ENCODE measurements at places on chromosomes 2 and 18.

DNA sequence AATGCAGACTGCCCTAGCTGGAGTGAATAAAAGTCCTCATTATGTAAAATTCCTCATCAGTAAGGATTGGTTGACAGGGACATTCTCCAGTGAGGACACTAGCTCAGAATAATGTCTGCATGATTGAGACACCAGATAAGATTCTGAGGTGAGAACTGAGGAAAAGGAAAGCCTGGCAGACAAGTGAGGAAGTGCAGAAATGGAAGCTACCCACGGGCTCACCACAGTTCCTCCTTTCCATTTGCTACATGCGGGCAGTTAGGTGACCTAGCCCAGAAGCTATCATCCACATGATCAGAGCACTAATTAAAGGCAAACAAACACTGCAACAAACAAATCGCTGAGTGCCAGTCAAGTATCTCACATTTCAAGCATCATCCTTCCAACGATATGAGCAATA is 27.7 kb downstream of the NETO1 start:
- DNase-seq: no peak

- no peak for DNase-seq
Measured at GRCh38 chr2:15745350-15745749, 153.7 kb downstream of the DDX1 start.

- no peak for DNase-seq
Measured at GRCh38 chr2:122203523-122203922, 448.1 kb downstream of the TSN start.

DNA sequence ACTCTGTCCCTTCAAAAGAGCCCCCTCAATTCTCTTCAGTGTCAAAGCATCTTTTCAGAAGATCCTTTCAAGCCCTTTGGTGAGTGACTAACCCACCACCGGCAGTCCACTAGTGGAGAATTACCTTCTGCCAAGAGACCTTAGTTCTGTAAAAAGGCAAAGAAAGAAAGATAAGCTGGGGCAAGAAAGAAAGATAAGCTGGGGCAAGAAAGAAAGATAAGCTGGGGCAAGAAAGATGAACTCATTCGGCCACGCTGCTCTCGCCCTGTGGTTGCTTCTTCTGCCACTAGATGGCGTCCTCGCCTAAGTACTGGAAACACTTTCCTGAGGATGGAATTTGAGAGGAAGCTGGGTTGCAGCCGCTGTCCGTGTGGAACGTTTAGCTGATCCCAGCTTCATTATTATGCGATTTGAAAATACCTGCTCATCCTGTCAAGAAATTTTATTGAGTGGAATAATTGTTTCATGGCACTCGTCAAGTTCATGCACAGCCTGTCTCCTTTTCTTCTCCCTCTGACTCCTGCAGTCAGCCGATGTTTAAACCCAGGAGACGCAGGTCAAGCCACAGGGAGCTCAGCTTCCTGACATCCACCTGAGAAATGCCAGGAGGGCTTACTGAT is 17.3 kb upstream of the ANXA4 start:
- DNase-seq: peak; percentile 91

- DNase-seq: no peak
Measured at GRCh38 chr2:2083113-2083758, 247.8 kb downstream of the MYT1L start.

DNA sequence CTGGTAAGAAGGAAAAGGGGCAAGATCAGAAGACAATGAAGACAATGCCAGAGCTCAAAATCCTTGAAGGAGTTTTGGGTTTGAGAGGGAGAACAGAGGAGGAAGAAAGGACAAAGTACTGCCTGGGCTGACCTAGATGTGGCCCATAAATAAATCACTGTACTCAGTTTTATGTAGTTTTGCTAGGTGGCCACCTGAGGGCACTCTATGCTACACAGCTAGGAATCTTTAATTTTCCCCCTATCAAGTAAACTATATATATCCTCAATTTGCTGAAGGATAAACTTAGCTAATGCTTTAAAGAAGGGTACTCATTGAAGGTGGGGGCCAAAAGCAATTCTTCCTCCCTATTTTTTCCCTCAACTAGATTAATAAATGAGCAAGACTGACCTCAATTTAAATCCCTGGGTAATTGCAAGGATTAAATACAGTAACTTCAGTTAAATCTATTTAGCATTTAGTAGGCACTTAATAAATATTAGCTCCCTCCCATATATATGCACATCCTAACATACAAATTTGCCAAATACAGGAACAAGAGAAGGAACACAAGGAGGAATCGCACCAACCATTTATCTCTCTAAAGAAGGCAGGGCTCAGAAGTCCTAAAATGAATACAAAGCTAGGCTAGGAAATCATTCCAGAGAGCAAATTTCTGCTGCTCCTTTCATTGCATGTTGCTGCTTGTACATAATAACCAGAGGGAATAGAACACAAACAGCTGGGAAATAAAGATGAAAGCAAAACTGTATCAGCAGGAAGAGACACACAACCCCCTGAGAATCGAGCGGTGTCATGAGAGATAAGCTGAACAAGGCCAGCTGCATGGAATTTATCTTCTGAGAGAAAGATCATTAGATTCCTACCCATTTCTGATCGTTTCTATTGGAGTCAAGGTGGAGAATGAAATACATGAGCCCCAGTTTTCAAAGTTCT is 540.1 kb downstream of the NRXN1 start:
- DNase-seq: no peak

DNA sequence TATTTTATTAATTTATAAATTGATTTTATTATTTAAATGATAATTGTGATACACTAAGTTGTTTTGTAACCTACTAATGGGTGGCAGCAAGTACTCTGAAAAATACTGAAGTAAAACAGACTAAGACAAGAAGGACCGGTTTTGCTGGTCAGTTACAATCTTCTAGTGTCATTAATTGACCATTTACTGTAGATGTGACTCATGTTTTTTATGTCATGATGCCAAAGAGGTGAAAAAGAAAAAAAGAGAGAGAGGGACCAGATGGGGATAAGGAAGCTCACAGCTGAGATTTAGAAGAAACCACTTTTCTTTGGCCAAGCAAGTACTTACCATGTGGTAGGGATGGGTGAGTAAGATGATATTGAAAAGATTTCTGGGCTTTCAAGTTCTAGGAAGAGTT is 955.8 kb upstream of the LRRTM1 start:
- DNase-seq: no peak
